Stimulated activated CD8-positive, alpha-beta memory T cell treated with anti-CD3 and anti-CD28 coated beads, Interleukin-15, amount 100 ng/mL, for 24 hours (primary cell): ENCODE measurements at places on chromosomes 6 and 20.

DNA sequence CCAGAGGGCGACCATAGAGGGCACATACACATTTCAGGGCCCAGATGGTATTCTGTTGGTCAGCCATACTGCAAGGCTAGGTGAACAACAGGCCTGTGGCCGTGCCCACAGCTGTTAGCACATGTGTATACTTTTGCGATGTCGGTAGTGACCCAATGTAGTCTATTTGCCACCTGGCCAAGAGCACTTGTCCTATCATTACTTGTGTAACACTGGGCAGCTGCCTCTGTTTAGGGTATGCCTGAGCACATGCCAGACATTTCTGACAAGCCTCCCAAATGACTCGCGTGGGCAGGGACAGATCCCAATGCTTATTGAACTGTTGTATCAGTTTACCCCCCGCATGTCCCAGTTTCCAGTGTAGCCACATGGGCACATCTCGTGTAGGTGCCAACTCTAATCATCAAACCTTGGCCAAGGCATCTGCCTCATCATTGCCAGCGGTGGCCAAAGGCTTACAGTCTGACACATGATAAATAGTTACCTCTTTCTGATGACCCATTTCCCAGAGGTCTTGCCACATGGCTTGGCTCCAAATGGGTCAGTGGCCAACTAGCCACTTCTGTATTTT lies 74.4 kb upstream of the FBXL4 start:
- DNase-seq: no peak

DNA sequence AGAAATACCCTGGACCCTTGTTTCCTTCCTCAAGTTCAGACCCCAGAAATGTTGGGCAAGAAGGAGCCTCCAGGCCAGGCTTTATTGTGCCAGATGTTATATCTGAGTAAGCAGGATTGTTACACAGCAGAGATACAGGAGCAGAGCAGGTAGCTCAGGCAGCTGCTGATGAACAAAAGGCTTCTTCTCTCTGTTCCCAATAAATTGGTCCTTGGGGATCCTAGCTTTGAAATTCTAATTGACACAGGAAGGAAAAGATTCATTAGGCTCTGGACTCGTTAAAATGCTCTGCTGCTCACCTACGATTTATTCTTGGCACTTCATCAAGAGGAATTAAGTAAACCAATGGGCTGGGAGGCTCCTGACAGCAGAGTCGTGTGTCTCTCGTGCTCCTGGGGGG lies 54.2 kb downstream of the RALY start:
- no peak for DNase-seq

DNA sequence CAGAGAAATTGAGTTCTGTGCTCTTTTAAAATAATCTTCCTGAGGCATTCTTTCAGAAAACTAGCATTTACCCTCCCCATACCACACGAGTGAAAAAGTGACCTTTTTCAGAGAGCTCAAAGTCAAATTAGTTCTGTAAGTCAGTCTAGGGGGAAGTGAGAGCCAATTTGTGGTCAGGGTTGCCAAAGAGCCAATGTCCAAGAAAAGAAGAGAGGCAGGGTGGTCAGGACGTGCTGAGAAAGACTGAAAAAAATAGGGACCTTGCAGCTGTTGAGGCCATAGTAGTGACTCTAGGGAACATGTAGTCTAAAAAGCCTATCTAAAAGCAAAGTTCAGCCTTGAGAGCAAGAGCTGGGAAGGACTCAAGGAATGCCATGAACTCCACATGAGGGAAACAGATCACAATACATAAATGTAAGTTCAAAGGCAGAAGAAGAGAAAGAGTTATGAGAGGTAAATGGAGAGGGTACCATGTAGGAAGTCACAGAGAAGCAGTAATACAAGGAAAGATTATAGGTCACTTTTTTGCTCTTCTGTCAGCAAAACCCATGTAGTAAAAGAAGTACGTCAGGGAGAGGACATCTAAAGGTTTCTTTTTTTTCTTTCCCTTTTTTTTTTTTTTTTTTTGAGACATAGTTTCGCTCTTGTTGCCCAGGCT lies 565.1 kb upstream of the FLRT3 start:
- DNase-seq: no peak

DNA sequence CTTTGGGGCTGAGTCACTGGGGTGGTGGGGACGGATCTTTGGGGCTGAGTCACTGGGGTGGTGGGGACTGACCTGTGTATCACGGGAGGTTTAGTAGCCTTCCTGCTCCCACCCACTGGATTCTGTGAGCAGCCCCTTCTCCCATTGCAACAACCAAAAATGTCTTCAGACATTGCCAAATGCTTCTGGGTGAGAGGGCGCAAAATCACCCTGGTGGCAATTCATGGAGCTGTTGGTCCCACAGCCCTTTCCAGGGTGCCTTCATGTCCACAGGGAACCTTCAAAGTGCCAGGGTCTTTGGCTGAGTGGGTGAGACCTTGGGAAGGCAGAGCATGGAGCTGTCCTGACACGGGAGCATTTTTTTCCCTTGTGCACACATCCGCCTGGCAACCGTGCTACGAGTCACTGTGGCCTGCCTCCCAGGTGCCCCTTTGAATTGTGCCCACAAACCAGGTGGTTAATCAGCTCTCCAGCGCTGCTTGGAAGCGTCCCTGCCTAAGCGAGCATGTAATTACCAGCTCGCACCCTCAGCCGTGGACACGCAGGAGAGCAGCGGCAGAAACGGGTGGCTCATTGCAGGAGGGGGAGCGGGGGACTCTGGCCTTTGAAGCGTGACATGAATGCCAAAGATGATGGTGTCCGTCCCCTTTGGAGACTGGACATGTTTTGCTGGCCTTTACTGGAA lies 27.4 kb upstream of the APCDD1L start:
- no peak for DNase-seq

DNA sequence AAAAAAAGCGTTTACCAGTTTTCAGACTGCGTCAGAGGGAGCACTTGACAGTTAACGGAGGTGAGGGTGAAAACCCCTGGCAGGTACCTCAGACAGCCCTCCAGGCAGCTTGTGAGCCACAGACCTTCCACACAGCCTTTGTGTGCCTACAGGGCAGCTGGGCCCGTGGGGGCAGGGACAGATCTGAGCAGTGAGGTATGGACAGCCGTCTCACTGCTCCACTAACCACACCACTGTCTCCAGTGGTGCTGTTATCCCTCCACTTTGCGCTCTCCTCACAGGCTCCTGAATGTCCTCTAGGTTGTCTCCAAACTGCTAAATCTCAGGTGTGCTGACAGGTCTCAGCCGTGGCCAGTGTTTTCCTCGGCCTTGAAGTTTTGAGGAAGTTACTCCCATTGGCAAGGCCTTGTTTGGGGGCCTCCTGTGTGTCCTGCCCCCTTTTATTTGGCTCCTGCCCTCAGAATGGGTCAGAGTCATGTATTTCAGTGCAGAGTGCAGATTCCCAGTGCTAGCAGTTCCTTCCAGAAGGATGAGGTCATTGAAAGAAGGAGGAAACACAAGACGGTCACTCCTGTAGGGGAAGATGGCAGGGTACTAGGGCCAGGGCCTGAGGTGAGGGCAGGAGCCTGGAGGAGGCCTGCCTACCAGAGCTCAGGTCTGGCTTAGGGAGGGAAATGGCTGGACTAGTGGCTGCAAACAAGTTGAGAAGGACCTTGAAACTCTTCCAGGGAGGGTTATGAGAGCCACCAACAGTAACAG lies 11.8 kb downstream of the GFRA4 start:
- no peak for DNase-seq

DNA sequence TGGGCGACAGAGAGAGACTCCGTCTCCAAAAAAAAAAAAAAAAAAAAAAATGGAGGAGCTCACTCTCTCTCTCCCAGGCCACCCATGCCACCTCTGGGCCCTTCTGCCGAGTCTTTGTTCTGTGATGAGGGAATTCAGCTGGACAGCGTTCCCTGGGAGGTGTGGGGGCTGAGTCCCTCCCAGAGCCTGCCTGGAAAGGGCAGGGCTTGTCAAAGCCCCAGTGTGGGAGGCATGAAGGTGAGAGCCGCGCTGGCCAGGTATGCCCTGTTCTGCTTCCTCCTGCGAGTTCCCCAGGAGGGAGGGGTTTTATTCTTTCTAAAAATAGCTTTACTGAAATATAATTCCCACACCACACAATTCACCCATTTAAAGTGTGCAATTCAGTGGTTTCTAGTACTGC lies 69.6 kb downstream of the TMEM242 start:
- no peak for DNase-seq

DNA sequence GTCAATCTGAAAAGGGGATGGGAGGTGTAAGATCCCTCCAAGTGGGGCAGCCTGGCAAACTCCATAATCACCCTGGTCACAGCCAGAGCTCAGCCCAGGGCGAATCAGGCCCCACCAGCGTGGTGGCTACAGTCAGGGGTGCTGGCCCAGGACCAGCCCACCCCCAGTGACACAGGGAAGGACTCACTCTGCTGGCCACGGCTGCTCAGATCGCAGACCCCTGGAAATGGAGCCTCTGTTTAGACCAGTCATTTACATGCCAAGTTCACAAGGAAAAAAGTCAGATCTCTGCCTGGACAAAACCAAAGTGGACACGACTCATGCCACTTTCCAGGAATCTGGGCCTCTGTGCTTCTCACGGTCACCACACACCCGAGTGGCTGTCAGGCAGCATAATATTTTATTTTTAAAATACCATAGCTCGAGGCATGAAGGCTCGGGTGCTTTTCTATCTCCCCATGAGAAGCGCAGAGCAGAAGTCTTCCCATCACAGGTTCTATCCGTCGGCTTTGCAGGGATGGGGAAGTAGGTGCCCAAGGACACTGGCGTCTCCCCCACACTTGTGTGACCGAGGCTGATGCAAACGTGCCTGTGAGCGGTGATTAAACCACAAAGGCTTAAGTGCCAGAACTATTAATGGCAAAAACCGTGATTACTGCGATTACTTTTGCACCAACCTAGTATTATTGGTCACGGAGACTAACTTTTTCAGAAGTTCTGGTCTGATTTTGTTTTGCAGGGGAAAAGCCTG lies 13.0 kb downstream of the PXDC1 start:
- no peak for DNase-seq

DNA sequence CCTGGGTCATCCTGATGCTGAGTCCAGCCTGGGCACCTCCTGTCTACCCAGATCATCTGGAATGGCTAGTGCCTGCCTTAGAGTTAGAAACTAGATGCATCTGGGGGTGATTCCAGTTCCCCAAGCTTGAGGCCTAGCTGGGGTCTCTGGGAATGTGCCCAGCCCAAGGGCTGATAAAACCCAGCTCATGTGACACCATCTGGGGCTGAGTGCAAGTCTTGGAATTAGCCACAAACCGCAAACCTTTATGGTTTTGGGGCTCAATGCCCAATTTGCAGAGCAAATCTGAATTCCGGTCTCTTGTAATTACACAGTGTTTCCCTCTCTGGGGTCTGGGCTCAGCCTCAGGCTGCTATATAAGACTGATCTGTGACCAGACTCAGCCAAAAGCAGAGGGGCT lies at the start of gene BPIFB4:
BPIFB4 (plus strand) TSS at position 385 of the 400 bp plus-strand sequence. CDS start 1,884 bp downstream, outside the sequence.
- DNase-seq: no peak

GRCh38 chr6:149108038-149108748 lies 209.3 kb upstream of the TAB2 start:
- no peak for DNase-seq

- DNase-seq: no peak
These were observed 63.2 kb upstream of the ARMH2 start for GRCh38 chr6:24861934-24862333.

DNA sequence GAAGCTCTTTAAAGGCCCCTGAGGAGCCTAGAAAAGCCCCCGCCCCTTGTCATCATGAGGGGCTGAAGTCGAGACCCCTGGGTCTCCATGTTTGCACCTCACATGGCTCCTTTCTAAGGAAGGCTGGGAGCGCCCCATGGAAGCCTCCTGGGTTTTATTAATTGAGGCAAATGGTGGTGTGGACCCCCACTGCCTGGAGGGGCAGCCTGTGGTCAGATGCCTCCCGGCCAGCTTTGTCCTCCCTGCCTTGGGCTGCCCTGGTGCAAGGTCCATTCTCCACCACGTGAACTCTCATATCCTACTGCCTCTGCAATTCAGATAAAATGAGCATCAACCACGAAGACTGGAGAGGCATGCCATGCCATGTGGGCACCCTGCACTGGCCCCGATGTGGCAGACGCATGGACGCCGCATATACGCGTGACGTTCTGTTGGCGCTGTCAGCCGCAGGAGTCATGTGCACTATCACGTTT lies 295.5 kb downstream of the TAF4 start:
- DNase-seq: no peak

DNA sequence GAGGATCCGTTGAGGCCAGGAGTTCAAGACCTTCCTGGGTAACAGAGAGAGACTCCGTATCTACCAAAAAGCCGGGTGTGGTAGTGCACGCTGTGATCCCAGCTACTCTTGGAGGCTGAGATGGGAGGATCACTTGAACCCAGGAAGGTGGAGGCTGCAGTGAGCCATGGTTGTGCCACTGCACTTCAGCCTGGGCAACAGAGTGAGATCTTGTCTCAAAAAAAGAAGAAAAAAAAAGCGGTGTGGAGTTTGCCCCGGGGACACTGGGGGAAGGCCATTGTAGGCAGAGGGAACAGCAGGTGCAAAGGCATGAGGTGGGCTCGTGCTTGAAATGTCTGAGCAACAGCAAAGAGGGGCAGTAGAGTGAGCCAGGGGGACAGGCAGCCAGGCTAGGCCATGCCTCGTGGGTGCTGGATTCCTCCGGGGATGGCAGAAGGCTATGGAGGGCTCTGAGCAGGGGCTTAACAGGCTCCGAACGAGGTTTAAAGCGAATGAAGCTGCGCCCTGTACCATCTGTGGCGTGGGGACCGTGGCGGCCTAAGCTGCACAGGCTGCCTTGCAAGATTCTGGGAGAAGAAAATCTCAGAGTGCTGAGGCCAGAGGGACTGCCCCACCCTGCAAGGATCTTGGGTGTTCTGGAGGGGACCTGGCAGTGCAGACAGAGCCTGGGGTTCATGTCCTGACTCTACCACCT lies 36.9 kb upstream of the NOL4L start:
- no peak for DNase-seq

GRCh38 chr20:25277051-25277801 lies 29.3 kb downstream of the PYGB start:
- DNase-seq: no peak

DNA sequence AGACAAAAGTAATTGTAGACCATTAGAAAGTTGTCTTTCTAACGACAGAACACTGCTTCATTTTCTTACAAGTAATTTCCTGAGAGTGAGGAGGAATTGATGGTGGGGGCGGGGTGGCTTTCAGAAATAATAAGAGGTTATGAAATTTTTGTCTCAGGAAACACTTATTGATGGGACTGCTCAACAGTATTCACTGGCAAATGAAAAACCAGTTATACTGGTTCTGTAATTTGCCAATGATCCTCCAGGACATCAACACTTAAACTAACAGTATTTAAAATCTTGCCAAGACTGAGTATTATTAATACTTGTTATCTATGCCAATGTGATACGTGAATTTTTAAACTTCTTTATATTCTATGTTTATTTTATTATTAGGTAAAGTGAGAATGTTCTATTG lies 41.8 kb upstream of the FUT9 start:
- no peak for DNase-seq

DNA sequence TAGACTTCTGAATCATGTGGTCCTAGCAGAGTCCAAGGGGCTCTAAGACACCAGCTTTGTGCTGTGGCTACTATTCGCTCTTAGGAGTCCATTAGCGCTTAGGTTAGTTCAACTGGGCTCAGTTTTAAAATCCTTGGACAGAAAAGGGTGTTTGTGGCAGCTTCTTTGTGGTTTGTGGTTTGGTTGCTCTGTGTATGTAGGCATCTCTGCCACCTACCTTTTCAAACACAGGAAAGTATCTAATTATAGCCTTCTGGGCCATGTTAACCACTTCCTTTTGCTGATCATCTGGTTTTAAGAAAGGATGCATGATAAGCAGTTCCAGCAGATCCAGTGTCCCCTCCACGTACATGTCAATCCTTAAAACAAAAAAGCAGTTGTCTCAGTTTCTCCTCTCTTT lies 10.8 kb downstream of the GSTA4 start:
- no peak for DNase-seq
